Astrocyte (in vitro differentiated cells and primary cell): ENCODE measurements at places on chromosomes 2 and 18. TPM values are rescaled to one million over a fixed set of nuclear protein-coding genes. Genes with fewer than 3 reads are reported as not detected.

The KCNE4 gene
- total RNA-seq: 0.27 and 0.34 TPM in 2 replicates

GRCh38 chr2:53784436-53784835, 2.3 kb downstream of the ASB3 start:
- DNase-seq: peak; percentile 23

The GAREM1 gene
- total RNA-seq: 9.0 and 9.9 TPM in 2 replicates

- DNase-seq: no peak
Measured at GRCh38 chr2:191690327-191690726, 12.4 kb downstream of the NABP1 start.

DNA sequence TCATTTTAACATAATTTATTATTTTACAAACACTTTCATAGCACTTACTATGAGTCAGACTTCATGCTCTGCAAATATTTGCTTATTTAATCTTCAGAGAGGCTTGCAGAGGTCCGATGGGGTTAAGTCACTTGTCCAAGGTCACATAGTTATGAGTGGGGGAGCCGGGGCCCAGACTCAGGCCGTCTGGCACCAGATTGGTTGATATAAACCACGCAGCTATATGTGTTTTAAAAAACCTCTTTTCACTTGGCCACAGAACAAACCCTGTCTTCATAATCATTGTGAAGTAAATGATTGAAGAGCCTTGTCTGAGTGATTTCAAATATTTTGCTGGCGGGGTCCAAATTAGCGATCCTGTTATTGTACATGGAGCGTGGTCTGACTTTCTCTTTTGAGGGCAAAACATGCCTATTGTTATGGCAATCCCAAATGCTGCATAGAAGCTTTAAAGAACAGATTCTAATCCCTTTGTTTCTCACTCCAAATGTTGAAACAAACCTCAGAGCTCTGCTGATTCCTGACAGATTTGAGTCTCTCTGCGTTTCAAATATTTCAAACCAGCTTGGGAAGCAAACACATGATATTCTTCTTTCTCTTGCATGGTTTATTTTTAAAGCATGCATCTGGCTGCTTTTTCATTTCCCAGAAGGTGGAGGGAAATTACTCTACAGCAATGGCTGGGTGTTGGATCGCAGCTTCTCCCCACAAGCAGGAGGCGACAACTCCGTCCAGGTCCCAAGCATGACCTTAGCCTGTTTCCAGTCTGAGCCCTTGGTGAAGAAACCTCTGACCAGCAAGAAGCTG, 142.4 kb downstream of the DDX1 start:
- peak; percentile 73 for DNase-seq

DNA sequence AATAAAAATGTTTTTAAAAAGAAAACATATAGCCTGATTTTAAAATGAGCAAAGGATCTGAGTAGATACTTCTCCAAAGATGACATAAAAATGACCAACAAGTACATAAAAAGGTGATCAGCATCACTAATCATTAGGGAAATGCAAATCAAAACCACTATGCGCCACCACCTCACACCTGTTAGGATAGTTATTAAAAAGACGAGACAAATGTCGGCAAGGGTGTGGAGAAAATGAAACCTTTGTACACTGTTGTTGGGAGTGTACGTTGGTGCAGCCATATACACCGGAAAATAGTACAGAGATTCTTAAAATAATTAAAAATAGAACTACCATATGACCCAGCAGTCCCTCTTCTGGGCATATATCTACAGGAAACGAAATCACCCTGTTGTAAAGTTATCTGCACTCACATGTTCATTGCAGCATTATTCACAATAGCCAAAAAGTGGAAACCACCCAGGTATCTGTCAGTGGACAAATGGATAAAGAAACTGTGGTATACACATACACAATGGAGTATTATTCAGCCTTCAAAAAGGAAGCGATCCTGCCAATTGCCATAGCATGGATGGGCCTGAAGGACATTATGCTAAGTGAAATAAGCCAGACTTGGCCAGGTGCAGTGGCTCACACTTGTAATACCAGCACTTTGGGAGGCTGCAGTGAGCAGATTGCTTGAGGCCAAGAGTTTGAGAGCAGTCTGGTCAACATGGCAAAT, 91.6 kb downstream of the PRKRA start:
- no peak for DNase-seq

DNA sequence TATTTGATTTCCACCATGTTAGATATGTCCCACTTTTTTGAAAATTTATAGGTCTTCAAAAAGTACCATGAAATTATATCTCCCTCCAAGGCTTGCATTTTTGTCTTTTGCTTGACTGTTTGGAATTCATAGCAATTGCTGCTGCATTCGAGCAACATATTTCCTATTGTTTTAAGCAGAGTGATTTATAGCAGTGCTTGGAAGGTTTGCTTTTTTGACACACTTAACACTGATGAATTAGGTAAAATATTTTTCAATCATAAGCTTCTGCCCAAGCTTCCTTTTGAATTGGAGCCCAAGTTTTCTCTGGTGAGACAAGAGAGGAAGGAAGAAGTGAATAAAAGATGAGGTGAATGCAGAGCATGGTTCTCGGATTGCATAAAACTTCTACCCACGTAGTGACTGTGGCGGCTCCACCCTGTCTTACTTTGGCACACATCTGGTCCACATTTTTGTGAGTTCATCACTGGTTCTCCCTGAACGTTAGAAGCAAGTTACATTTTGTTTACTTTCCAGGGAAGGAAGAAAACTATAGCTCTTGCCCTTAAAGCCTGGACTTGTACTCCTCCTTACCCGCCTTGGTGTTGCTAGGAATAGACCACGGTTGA, 667.0 kb downstream of the TSN start:
- no peak for DNase-seq

GRCh38 chr18:10689236-10690034, 163.6 kb downstream of the NAPG start:
- DNase-seq: no peak
